ENCODE measurements at places on chromosomes 2 and 18. TPM values are rescaled to one million over a fixed set of nuclear protein-coding genes. Genes with fewer than 3 reads are reported as not detected.

Gene CCDC148
- 0.23 TPM for total RNA-seq

GRCh38 chr18:1891641-1892040 lies 679.7 kb downstream of the METTL4 start:
- DNase-seq, result no peak

DNA sequence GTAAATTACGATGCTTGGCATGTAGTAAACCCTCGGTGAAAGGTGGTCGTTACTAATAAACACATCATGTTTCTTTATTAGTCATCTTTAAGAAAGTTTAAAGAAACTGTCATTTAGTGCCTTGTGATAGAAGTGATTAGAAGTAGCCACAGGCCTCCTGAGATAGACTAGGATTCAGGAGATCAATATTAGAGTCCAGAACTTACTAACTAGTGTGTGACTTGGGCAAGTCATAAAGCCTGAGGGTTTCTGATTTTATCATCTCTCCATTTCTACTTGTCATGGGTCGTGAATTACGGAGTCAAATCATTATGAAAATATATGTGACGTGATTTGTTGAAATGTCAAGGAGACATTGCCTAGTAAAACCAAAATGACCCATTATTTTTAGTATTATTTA lies 6.7 kb downstream of the RPE start:
- DNase-seq, result no peak

DNA sequence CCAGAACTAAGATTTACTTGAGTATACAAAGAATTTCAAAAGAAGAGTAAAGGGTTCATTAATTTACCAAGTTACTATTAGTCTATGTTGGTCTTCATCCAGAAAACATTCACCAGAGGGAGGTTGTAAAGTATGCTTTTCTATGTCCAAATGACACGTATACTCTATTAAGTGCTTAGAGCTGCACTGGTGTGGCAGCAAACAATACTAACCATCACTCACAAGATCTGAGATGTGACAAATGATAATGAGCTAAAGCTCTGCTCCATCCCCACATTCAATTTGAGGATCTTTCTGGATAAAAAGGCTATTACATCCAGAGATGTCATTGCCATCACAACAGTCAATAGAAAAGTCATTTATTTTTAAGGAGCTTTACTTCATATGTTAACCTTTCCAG lies 926.5 kb upstream of the KLHL29 start:
- no peak for DNase-seq

DNA sequence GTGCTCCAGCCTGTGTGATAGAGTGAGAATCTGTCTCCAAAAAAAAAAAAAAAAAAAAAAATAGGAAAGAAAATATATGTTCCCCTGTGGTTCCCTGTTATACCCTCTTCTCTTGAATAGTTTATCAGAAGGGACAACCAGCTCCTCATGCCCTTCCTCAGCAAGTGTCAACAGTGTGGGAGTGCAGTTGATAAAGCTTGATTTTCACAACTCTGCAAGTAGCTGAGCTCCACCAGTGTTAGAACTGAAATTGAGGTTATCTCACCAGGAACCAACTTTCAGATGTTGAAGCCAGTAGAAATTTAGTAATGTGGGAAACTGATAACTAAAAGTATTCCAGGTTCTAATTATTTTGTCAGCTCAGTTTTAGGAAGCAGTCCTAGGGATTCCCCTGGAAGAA lies 25.1 kb downstream of the NEDD4L start:
- DNase-seq, result no peak

- DNase-seq, result peak; percentile 87
Observed at GRCh38 chr2:241863536-241863954, 4.9 kb upstream of the PDCD1 start.

GRCh38 chr2:165594231-165594934 lies 124.9 kb downstream of the CSRNP3 start:
- DNase-seq, result no peak

Gene SRD5A2
- total RNA-seq, result not detected

Gene C1QL2
- total RNA-seq, result not detected

Gene IL1R1
- total RNA-seq, result 21.8 TPM

Gene RAD51AP2
- not detected for total RNA-seq

GRCh38 chr2:84959566-84960506 lies 11.1 kb upstream of the KCMF1 start:
- no peak for DNase-seq

- no peak for DNase-seq
Observed at GRCh38 chr2:171512683-171513195, 9.5 kb upstream of the CYBRD1 start.

- no peak for DNase-seq
Observed at GRCh38 chr2:235981631-235982030, 186.6 kb downstream of the GBX2 start.

Gene APLF
- 2.5 TPM for total RNA-seq

DNA sequence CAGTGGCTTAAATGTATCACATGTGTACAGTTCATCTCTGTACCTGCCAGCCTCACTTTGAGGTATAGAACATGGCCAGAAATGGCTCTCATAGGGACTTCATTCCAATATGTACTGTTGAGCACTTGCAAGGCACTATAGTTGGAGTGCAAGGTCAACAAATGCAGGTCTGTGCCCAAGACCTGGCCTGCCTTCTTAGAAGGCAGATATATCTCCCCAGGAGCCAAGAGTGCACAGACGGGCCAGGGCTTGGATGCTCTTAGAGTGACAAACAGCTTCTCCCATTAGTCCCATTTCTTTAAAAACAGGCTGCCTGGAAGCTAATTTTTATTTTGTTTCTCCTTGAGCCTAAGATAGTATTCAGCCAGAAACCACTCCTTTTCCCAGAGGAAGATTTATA lies 7.3 kb downstream of the TEX261 start:
- no peak for DNase-seq

GRCh38 chr2:100292022-100292580 lies 30.2 kb downstream of the LONRF2 start:
- peak; percentile 64 for DNase-seq

DNA sequence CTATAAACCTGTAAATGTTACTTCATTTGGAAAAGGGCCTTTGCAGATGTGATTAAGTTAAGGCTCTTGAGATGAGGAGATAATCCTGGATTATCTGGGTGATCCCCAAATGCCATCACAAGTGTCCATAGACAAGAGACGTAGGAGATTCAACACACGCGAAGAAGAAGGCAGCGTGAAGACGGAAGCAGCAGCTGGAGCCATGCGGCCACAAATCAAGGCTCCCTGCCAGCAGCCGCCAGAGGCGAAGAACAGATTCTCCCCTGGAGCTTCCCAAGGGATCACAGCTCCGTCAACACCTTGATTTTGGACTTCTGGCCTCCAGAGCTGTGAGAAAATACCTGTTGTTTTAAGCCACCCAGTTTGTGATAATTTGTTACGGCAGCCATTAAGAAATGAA lies 11.0 kb upstream of the VAPA start:
- no peak for DNase-seq

GRCh38 chr2:151819920-151820319 lies 8.3 kb downstream of the ARL5A start:
- no peak for DNase-seq

Gene CBLN2
- total RNA-seq, result not detected

- peak; percentile 17 for DNase-seq
Observed at GRCh38 chr2:195364015-195364965, 292.7 kb upstream of the SLC39A10 start.

Gene SATB2
- total RNA-seq, result 0.21 TPM

GRCh38 chr2:39781697-39782096 lies 2.6 kb upstream of the THUMPD2 start:
- no peak for DNase-seq

DNA sequence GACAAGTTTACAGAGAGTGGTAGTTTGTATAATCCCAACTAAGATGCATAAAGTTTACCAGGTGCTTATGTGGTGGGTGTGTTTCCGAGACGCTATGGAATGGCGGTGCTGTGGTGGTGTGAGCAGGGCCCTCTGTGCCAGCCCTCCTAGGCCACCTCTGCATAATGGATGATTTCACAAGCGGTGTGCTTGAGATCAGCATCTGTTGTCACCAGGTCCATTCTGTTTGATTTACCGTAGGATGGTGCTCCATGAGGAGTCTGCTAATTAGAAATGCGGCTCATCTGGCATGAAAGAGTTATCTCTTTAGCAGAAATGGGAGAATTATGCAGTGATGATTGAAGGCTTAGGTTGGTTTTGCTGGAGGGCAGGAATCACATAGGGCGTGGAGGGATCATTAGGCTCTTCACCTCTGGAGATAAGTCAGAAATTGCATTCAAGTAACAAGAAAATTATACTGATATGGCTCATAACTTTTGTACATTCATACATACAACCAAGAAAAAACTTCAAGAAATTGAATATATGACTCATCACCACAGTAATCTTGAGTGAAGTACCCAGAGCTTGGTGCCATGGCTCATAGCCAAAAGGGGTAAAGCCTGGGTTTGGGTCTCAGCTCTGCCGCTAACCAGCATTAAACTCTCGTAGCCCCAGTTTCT lies 41.4 kb downstream of the CRIM1 start:
- no peak for DNase-seq

- no peak for DNase-seq
Observed at GRCh38 chr18:39057423-39058064, 1491.9 kb upstream of the CELF4 start.

Gene C2orf66
- 0.09 TPM for total RNA-seq

Gene TRIM43
- not detected for total RNA-seq

Gene CENPA
- 37.0 TPM for total RNA-seq

- no peak for DNase-seq
Observed at GRCh38 chr2:221437056-221437455, 135.0 kb downstream of the EPHA4 start.

GRCh38 chr18:71293322-71293721 lies 1004.5 kb downstream of the SOCS6 start:
- DNase-seq, result no peak

GRCh38 chr2:39405364-39405763 lies 31.7 kb downstream of the MAP4K3 start:
- DNase-seq, result no peak

GRCh38 chr2:239401881-239402233 lies 1.0 kb upstream of the HDAC4 start:
- DNase-seq, result no peak

DNA sequence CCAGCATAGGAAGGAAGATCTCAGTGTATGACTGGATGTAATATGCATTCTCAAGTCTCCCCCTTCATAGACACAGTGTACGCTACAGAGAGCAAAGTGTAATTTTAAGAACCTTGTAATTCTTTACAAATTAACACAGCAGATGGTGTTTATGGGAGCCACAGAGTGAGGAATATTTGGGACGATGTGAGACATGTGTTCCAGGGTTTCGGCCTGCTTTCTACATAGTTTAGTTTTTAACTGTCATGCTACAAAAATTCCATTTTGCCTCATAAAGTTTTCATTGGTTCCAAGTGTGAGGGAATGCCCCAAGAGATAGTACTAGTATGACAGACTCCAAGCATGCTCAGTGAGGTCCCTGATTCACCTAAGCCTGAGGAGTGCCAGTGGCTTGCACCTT lies 76.2 kb upstream of the LRRTM1 start:
- DNase-seq, result no peak

GRCh38 chr2:14143435-14143834 lies 489.1 kb upstream of the LRATD1 start:
- no peak for DNase-seq
